Lower lobe of right lung (tissue), 2 donors: ENCODE measurements at places on chromosomes 3 and 15. TPM values are rescaled to one million over a fixed set of nuclear protein-coding genes. Genes with fewer than 3 reads are reported as not detected.

DNA sequence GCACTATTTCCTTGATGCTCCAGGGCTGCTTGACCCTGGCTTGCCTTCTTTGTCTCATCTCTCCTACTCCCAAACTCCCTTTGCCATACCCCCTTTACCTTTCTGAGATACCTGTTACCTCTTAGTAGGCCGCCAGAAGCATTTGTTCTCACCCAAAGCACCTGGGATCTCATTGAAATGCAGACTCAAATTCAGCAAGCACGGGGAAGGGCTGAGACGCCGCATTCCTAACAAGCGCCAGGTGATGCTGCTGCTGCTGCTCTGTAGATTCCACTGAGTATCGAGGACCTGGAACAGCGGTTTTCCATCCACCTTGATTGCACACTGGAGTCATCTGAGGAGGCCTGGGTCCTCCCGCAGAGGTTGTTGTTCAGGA is 91.8 kb downstream of the TMEM266 start:
- H3K4me3 ChIP-seq = no peak overlapping the region
- H3K36me3 ChIP-seq = no peaks in the 10 kb centered on the region

- no peak overlapping the region for H3K4me3 ChIP-seq
- H3K4me1 ChIP-seq = no peaks in the 10 kb centered on the region
- no peak overlapping the region for H3K27ac ChIP-seq
- no peak for DNase-seq
- no peaks in the 10 kb centered on the region for H3K36me3 ChIP-seq
Measured at GRCh38 chr3:145190138-145190537, 970.8 kb downstream of the PLOD2 start.

GRCh38 chr15:96170979-96171739 is 159.3 kb upstream of the NR2F2 start:
- H3K36me3 ChIP-seq = no peaks in the 10 kb centered on the region
- H3K27me3 ChIP-seq = no peaks in the 10 kb centered on the region
- peaks cover 6% of the 10 kb centered on the region for H3K4me1 ChIP-seq
- H3K4me3 ChIP-seq = no peak overlapping the region
- DNase-seq = no peak
- no peak overlapping the region for H3K27ac ChIP-seq

- H3K27me3 ChIP-seq = no peaks in the 10 kb centered on the region
- no peak overlapping the region for H3K27ac ChIP-seq
- no peak overlapping the region for H3K4me3 ChIP-seq
- peaks cover 100% of the 10 kb centered on the region for H3K36me3 ChIP-seq
Measured at GRCh38 chr3:38125305-38126120, 11.4 kb downstream of the ACAA1 start.

DNA sequence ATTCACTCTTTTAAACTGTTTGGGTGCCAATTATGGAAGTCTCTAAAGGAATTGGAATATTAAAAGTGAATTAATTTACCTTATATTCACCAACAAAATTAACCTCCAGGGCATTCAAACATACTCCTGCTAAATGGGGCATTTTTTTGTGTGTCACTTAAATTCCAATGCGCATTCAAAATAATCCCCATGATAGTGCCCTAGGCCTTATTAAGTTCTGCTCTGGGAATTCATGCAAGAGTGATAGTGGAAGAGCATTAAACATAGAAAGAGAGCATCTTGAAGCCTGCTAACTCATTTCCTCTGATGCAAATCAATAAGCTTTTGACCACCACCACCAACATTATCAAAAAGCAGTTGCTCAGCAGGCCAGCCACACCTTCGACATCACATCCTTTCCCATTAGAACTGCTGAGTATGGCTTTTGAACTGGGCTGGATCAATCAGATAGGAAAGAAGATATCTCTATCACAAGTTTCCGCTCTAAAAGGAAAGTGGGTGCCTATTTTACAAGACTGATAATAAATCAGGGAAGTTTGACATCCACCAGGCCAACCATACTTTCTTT is 156.7 kb downstream of the TMCO5A start:
- H3K4me1 ChIP-seq = peaks cover 11% of the 10 kb centered on the region
- no peaks in the 10 kb centered on the region for H3K27me3 ChIP-seq
- no peak for DNase-seq
- H3K4me3 ChIP-seq = no peak overlapping the region
- H3K27ac ChIP-seq = no peak overlapping the region
- H3K36me3 ChIP-seq = no peaks in the 10 kb centered on the region

DNA sequence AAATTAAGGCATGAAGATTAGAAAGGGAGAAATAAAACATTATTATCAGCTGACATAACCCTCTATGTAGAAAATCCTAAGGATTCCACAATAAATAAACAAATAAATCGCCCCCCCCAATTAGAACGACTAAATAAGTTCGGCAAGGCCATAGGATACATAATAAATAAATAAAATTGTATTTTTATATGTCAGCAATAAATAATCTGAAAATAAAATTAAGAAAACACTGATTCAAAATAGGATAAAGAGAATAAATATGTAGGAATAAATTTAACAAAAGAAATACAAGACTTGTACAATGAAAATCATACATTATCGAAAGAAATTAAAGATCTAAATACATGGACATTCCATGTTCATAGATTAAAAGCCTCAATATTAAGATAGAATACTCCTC is 5.1 kb downstream of the TTC23 start:
- DNase-seq = no peak
- no peaks in the 10 kb centered on the region for H3K27me3 ChIP-seq
- no peak overlapping the region for H3K4me3 ChIP-seq
- H3K27ac ChIP-seq = no peak overlapping the region
- H3K36me3 ChIP-seq = peaks cover 9% of the 10 kb centered on the region

- DNase-seq = no peak
- H3K27ac ChIP-seq = no peak overlapping the region
- no peak overlapping the region for H3K4me3 ChIP-seq
- H3K36me3 ChIP-seq = no peaks in the 10 kb centered on the region
- H3K27me3 ChIP-seq = no peaks in the 10 kb centered on the region
- no peaks in the 10 kb centered on the region for H3K4me1 ChIP-seq
Measured at GRCh38 chr3:154367221-154367620, 42.9 kb upstream of the DHX36 start.

DNA sequence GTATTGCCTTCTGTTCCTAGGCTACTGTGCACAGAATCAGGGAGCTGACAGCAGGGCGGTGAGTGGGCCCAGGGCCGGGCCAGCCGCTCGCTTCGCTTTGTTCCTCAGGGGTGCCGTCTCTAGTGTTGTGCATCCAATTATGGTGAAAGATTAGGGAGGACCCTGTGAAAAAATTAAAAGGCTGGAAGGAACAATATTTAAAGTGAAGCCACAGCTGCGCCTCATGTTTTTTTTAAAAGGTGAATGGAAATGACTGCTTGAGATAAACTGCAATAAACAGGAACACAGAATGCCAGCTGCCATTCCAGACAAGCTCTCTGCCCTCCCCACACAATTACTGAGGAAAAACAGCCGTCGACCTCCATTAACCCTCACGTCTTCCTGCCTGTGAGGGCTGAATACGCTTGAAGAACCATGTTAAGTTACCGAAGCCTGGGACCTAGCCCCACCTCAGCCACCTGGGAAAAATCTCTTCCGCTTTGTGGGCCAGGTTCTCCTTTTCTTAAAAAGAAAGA is 132.0 kb upstream of the IL12A start:
- DNase-seq = no peak
- H3K4me3 ChIP-seq = no peak overlapping the region
- no peaks in the 10 kb centered on the region for H3K27me3 ChIP-seq
- no peaks in the 10 kb centered on the region for H3K36me3 ChIP-seq

GRCh38 chr3:3586843-3587646 is 212.2 kb upstream of the LRRN1 start:
- no peaks in the 10 kb centered on the region for H3K36me3 ChIP-seq
- peaks cover 3% of the 10 kb centered on the region for H3K4me1 ChIP-seq
- no peak overlapping the region for H3K27ac ChIP-seq
- no peak for DNase-seq

DNA sequence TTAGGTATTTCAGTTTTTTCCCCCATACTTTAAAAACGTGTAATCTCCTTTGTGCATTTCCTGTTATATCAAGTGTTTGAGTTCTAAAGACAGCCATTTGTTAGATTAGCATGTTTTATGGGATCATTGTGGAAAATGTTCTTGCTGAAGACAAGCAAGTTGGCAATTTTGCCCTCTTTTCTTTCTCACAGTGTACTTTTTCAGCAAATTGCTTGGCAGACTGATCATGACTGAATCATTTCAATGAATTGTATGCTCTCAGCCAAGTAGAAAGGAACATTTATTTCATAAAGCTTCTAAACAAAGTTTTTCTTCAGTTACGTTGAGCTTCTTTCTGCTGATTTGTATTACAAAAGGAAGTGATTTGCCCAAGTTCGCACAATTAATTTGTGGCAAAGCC is 51.6 kb downstream of the ATG7 start:
- H3K27me3 ChIP-seq = no peaks in the 10 kb centered on the region
- no peaks in the 10 kb centered on the region for H3K4me1 ChIP-seq
- H3K27ac ChIP-seq = no peak overlapping the region
- H3K36me3 ChIP-seq = peaks cover 87% of the 10 kb centered on the region
- H3K4me3 ChIP-seq = no peak overlapping the region

DNA sequence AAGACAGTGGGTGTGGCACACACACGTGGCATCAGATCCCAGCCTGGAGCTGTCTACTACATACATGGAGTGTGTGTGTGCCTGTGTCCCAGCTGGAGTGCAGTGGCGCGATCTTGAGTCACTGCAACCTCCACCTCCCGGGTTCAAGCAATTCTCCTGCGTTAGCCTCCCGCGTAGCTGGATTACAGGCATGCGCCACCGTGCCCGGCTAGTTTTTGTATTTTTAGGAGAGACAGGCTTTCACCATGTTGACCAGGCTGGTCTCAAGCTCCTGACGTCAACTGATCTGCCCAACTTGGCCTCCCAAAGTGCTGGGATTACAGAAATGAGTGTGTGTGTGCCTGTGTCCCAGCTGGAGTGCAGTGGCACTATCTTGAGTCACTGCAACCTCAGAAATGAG is 108.8 kb downstream of the IL12A start:
- DNase-seq = no peak
- peaks cover 6% of the 10 kb centered on the region for H3K4me1 ChIP-seq
- H3K4me3 ChIP-seq = no peak overlapping the region
- H3K36me3 ChIP-seq = no peaks in the 10 kb centered on the region
- no peaks in the 10 kb centered on the region for H3K27me3 ChIP-seq
- no peak overlapping the region for H3K27ac ChIP-seq

- no peaks in the 10 kb centered on the region for H3K27me3 ChIP-seq
- no peaks in the 10 kb centered on the region for H3K36me3 ChIP-seq
- DNase-seq = no peak
- no peaks in the 10 kb centered on the region for H3K4me1 ChIP-seq
Measured at GRCh38 chr3:40278791-40279190, 30.7 kb upstream of the EIF1B start.

DNA sequence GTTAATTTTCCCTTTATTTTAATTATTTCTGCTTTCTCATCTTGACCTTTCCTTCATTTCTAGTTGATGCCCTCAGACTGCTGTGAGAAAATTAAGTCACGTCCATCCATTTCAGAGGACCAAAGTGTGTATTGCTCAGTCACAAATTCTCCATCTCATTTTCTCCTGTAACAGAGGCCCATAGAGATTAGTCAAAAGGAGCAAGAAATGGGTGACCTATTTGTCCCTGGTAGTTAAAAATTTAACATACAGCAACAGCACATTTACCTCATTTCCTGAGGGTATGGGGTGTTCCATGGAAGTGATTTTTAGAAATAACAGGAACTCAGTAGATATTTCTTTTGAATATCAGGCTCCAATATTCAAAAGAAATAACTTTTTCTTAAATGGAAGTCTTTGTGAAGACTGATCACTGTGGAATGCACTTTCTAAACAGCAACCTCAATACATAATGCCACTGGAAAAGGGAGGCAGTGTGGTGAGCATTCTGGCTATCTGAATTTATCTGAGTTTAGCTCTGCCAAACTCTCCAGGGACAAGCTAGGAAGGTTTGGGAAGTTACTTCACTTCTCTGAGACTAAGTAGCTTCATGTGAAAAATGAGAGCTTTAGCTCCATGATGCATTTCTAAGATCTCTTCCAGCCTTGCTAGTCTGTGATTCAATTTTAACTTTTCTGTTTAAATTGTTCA is 808.2 kb downstream of the SQOR start:
- H3K4me1 ChIP-seq = no peaks in the 10 kb centered on the region
- no peak overlapping the region for H3K27ac ChIP-seq
- H3K36me3 ChIP-seq = no peaks in the 10 kb centered on the region
- no peaks in the 10 kb centered on the region for H3K27me3 ChIP-seq
- no peak overlapping the region for H3K4me3 ChIP-seq

DNA sequence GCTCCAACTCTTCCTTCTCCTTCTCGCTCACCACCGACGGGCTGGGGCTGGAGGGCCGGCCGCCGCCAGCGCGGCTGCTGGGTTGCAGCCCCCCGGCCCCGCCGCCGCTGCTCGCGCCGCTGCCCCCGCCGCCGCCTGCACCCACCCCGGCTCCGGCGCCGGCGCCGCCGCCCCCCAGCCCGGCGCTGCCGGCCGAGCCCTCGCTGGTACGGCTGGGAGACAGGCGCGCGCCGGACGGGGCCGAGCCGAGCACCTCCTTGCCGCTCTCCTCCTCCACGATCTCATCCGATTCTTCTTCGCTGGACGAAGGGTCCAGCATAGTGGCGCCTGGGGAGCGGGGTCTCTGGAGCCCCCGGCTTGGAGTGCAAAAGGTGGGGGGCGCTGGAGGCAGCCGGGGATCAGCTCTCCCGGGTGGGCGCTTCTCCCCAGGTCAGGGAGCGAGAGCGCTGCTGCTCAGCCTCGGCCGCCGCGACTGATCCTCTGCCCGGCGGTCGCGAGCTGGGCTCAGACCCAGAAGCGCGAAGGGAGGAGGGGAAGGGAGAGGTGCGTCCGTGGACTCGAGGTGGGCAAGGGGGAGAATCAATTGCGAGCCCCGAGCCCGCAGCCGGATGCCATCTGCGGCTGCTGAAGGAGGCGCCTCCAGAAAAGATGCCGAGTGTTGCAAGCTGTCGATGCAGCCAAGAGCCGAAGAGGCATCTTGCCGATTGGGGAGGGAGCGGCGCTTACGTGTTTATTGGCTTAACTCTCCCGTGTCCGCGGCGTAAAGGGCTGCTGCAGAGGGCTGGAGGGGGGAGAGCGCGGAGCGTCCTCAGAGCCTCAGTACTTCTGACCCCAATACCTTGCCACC is at the start of gene CADPS:
Gene CADPS, minus strand, starts transcription at position 706 of the 847 bp plus-strand sequence. Its CDS starts 387 bp downstream, at position 319.
- H3K36me3 ChIP-seq = no peaks in the 10 kb centered on the region
- peaks cover 48% of the 10 kb centered on the region for H3K27me3 ChIP-seq
- peak within 1 kb of the TSS; percentile 47 for H3K4me3 ChIP-seq
- H3K27ac ChIP-seq = no peak within 1 kb of the TSS
- DNase-seq = peak; percentile 27
- peaks cover 9% of the 10 kb centered on the region for H3K4me1 ChIP-seq

GRCh38 chr3:194447161-194447560 is 39.6 kb downstream of the ATP13A3 start:
- H3K4me3 ChIP-seq = no peak overlapping the region
- H3K27me3 ChIP-seq = no peaks in the 10 kb centered on the region
- DNase-seq = no peak
- no peak overlapping the region for H3K27ac ChIP-seq
- peaks cover 88% of the 10 kb centered on the region for H3K36me3 ChIP-seq

- H3K4me1 ChIP-seq = no peaks in the 10 kb centered on the region
- peaks cover 31% of the 10 kb centered on the region for H3K27me3 ChIP-seq
- no peak overlapping the region for H3K27ac ChIP-seq
- no peak overlapping the region for H3K4me3 ChIP-seq
- DNase-seq = no peak
Measured at GRCh38 chr3:36761779-36762178, 2.6 kb downstream of the DCLK3 start.

The TRIM42 gene
- total RNA-seq = not detected

The CTSH gene
- total RNA-seq = 724 TPM

The RAD51 gene
- total RNA-seq = 1.1 TPM

The INSYN1 gene
- total RNA-seq = 3.8 TPM

The MYRIP gene
- 1.8 TPM for total RNA-seq

The LYZL4 gene
- total RNA-seq = not detected

The GRAMD1C gene
- total RNA-seq = 9.2 TPM

The CAMP gene
- 2.3 TPM for total RNA-seq

The TMC3 gene
- total RNA-seq = not detected

The CLDN18 gene
- 162 TPM for total RNA-seq

The IMPG2 gene
- 0.21 TPM for total RNA-seq

The FSD2 gene
- 0.18 TPM for total RNA-seq
